Colonic mucosa (tissue), 4 donors: ENCODE measurements at places on chromosomes 3 and 15. TPM values are rescaled to one million over a fixed set of nuclear protein-coding genes. Genes with fewer than 3 reads are reported as not detected.

DNA sequence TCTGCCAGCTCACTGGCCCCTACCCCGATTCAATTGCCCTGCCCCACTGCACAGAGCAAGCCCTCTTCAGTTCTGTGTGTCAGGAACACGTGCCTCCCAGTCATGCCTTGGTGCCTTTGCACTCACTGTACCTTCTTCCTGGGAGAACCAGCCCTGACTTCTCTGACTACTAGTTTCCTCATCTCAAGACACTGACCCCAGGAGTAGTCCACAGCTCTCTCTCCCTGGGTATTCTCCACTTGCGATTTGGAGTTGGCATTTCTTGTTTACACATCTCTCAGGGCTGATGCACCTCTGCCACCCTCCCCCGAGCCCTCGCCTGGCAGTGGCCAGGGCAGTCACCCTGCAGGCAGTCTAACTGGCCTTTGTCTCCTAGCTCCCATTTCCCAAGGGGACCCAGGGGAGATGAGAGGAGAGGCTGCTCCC is 5.7 kb downstream of the CISH start:
- H3K27me3 ChIP-seq = no peaks in the 10 kb centered on the region
- peaks cover 33% of the 10 kb centered on the region for H3K4me1 ChIP-seq
- peaks cover 14% of the 10 kb centered on the region for H3K36me3 ChIP-seq
- no peak overlapping the region for H3K4me3 ChIP-seq
- peak overlapping the region; percentile 0 for H3K27ac ChIP-seq
- no peak for DNase-seq

USP50 gene
- total RNA-seq = not detected

RAB11A gene
- total RNA-seq = 299 TPM

DNA sequence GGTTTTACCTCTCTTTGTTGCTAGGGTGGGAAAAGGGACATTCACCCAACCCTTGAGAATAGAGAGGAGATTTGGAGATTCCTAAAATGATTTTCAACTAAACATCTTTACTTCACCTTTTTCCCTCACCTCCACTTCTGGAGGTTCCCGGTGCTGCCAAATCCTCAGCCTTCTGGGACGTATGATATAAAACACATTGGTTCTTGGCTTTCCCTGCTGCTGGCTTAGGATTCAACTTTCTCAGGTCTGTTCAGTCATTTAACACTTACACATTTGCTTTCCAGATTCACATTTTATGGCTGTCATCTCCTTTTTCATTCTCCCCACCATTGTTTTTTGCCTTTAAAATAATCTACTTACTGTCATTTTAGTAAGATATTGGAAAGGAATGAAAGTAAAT is 106.6 kb downstream of the PIK3R4 start:
- no peaks in the 10 kb centered on the region for H3K4me1 ChIP-seq
- H3K27ac ChIP-seq = no peak overlapping the region
- no peak for DNase-seq
- no peaks in the 10 kb centered on the region for H3K27me3 ChIP-seq
- no peak overlapping the region for H3K4me3 ChIP-seq

DNA sequence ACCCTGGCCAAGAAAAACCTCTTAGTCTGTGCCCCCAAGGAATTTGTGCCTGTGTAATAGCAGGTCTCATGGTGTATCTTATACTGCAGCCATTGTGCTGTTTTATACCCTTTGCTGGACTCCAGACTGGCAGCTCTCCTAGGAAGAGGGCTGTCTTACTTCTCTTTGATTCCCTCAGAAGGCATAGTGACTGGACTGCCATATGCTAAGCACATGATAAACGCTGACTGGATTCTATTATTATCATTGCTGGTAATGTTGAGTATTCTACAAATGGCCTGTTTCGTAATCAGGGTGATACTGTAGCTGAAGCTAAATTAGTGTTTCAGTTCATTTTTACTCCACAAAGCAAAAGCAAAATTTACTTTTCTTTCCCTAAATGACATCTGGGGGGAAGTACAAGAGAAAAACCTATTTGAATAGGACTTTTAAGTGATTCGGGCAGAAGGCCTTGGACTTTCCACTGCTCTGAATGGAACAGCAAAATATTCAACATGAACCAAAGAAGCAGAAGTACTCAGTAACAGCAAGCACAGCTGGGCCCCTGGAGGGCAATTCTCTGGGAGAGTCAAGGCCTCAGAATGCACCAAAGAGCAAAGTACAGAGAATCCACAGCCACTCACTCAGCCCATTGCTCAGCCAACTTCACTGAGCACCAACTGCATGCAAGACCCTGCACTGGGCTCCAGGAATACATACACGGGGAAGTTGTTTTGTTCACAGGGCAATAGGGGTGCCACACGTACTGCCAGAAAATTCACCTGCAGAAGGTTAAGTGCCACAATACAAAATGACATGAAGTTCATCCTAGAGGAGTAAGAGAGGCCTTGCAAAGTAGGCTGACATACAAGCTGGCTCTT is 7.9 kb upstream of the BCL2A1 start:
- no peak overlapping the region for H3K4me3 ChIP-seq
- H3K27me3 ChIP-seq = no peaks in the 10 kb centered on the region
- H3K27ac ChIP-seq = no peak overlapping the region
- H3K36me3 ChIP-seq = no peaks in the 10 kb centered on the region
- no peaks in the 10 kb centered on the region for H3K4me1 ChIP-seq

GRCh38 chr3:171935261-171936123 is 92.3 kb downstream of the TMEM212 start:
- H3K4me1 ChIP-seq = no peaks in the 10 kb centered on the region
- no peak overlapping the region for H3K4me3 ChIP-seq
- H3K36me3 ChIP-seq = no peaks in the 10 kb centered on the region

GRCh38 chr3:27715454-27715806 is 6.7 kb downstream of the EOMES start:
- H3K4me3 ChIP-seq = no peak overlapping the region
- H3K36me3 ChIP-seq = no peaks in the 10 kb centered on the region
- DNase-seq = no peak
- no peak overlapping the region for H3K27ac ChIP-seq

- H3K27me3 ChIP-seq = no peaks in the 10 kb centered on the region
- no peak overlapping the region for H3K27ac ChIP-seq
- H3K4me3 ChIP-seq = no peak overlapping the region
- no peak for DNase-seq
These were observed 167.7 kb downstream of the AGBL1 start for GRCh38 chr15:86247249-86247955.

ANKUB1 gene
- total RNA-seq = not detected

NUP210 gene
- total RNA-seq = 23.8 TPM

NECTIN3 gene
- total RNA-seq = 46.8 TPM

STXBP5L gene
- total RNA-seq = 0.74 TPM

DNA sequence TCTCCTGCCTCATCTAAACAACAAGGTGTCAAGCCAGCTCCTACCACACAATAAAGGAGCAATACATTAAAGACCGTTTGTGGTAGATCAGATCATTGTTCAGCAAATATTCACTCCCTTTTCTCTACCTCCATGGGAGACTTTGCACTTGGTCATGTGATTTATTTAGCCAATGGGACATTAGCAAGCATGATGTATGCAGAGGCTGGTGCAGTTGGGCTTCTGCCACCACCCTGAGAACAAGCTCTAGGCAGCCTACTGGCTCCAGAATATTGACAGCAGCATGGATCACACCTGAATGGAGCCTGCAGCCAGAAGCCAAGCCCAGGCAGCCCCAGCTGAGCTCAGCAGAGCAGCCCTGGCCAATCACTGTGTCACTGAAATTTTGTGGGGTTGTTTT is 99.4 kb upstream of the UBE2E2 start:
- no peaks in the 10 kb centered on the region for H3K4me1 ChIP-seq
- no peak overlapping the region for H3K4me3 ChIP-seq
- H3K27ac ChIP-seq = no peak overlapping the region
- no peaks in the 10 kb centered on the region for H3K36me3 ChIP-seq
- no peaks in the 10 kb centered on the region for H3K27me3 ChIP-seq

CLDN18 gene
- 0.11 TPM for total RNA-seq

- H3K27ac ChIP-seq = no peak overlapping the region
- H3K4me1 ChIP-seq = peaks cover 15% of the 10 kb centered on the region
- H3K36me3 ChIP-seq = no peaks in the 10 kb centered on the region
- no peak overlapping the region for H3K4me3 ChIP-seq
- H3K27me3 ChIP-seq = no peaks in the 10 kb centered on the region
- DNase-seq = no peak
These were observed 46.4 kb upstream of the USP3 start for GRCh38 chr15:63458026-63458425.

GOLIM4 gene
- total RNA-seq = 79.4 TPM

ROBO2 gene
- total RNA-seq = 0.74 TPM

RASA2 gene
- total RNA-seq = 12.0 TPM

- DNase-seq = no peak
- H3K4me1 ChIP-seq = no peaks in the 10 kb centered on the region
- no peaks in the 10 kb centered on the region for H3K27me3 ChIP-seq
- H3K27ac ChIP-seq = no peak overlapping the region
- no peak overlapping the region for H3K4me3 ChIP-seq
- no peaks in the 10 kb centered on the region for H3K36me3 ChIP-seq
These were observed 52.9 kb downstream of the EIF4E3 start for GRCh38 chr3:71672340-71672739.

GRCh38 chr3:131705099-131705498 is 202.3 kb upstream of the MRPL3 start:
- no peak overlapping the region for H3K27ac ChIP-seq
- no peaks in the 10 kb centered on the region for H3K36me3 ChIP-seq
- no peak for DNase-seq
- no peaks in the 10 kb centered on the region for H3K4me1 ChIP-seq
- H3K27me3 ChIP-seq = no peaks in the 10 kb centered on the region
- no peak overlapping the region for H3K4me3 ChIP-seq

DNA sequence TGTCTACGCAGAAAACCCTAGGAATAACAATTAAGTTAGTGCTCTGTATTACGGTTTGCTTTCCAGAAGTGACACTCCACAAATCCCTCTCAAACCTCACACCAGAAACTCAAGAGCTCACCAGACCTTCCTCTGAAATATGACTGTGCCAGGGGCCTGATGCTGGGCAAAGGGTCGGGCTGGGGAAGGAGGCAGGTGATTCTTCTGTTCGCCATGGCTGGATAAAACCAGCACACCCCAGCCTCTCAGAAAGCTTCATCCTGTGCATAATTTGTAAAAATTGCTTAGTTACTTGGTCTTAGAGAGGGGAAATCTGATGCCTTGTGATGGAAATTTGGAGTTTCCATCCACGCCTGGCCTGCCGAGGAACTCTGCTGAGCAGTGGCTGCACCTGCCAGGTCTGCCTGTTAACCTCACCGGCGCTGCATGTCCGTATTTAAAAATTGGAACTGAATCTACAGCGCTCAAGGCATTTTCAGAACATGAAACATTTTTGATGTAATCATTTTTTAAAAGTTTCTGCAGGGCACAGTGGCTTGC is 22.7 kb upstream of the ATP1B3 start:
- DNase-seq = no peak
- H3K36me3 ChIP-seq = no peaks in the 10 kb centered on the region
- H3K27me3 ChIP-seq = no peaks in the 10 kb centered on the region
- no peak overlapping the region for H3K4me3 ChIP-seq
- no peak overlapping the region for H3K27ac ChIP-seq
- no peaks in the 10 kb centered on the region for H3K4me1 ChIP-seq

GOLGA8T gene
- total RNA-seq = not detected

- H3K27ac ChIP-seq = no peak overlapping the region
- no peaks in the 10 kb centered on the region for H3K27me3 ChIP-seq
- DNase-seq = no peak
These were observed 156.3 kb downstream of the LPP start for GRCh38 chr3:188310270-188310710.

CKMT1A gene
- total RNA-seq = 204 TPM

DNA sequence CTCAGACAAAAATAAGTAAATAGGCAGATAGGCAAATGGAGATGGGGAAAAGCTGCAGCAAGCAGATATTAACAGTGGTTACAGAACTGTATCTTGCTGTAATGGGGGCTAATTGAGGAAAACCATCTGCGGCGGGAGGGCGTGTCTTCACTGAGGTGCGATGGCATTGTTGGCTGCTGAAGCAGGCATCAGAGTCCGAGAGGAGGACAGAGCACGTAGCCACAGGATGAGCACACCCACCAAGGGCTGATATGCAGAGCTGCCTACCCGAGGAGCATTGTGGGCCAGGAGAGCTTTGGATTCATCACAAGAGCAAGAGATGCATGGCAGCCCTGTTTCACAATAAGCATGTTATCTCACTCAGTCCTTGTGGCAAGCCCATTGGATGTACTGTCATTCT is 30.4 kb downstream of the CHRNA7 start:
- DNase-seq = no peak
- H3K4me3 ChIP-seq = no peak overlapping the region
- H3K27ac ChIP-seq = no peak overlapping the region
- H3K36me3 ChIP-seq = no peaks in the 10 kb centered on the region
- no peaks in the 10 kb centered on the region for H3K4me1 ChIP-seq

- H3K4me1 ChIP-seq = no peaks in the 10 kb centered on the region
- no peaks in the 10 kb centered on the region for H3K27me3 ChIP-seq
- H3K27ac ChIP-seq = no peak overlapping the region
- peak; percentile 20 for DNase-seq
These were observed 70.1 kb upstream of the RORA start for GRCh38 chr15:61299075-61299763.
